Stimulated activated naive CD4-positive, alpha-beta T cell treated with Interleukin-2 at 50 U/mL for 16 hours (primary cell): ENCODE measurements at places on chromosomes 16 and 17.
A peak's percentile ranks its signal among the peaks of the same experiment; 100 is the strongest.

DNA sequence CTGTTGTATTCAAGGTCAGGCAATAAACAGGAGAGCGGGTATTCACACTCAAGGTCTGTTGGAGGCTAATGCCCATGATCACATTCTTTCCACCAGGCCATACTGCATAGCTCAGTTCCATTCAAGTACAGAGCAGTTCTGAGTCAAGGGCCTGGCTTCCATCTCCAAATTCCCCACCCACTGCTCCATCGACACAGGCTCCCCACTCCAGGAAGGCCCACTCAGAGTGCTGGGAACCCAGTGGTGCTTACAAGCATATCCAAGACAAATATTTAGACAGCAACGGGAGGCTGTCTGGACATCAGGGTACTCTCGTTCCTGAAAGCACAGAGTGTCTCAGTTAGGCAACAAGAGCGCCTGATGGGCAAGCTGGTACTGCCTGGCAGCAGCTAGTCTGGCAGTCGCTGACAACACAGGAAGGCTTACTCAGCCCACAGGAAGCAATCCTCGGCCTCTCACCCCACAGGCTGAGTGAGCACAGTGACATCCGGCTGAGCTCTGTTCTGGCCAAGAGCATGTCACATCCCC is 40.9 kb downstream of the RFFL start:
- DNase-seq: peak; percentile 73

- DNase-seq: no peak
Measured at GRCh38 chr17:67696853-67697498, 20.8 kb upstream of the NOL11 start.

DNA sequence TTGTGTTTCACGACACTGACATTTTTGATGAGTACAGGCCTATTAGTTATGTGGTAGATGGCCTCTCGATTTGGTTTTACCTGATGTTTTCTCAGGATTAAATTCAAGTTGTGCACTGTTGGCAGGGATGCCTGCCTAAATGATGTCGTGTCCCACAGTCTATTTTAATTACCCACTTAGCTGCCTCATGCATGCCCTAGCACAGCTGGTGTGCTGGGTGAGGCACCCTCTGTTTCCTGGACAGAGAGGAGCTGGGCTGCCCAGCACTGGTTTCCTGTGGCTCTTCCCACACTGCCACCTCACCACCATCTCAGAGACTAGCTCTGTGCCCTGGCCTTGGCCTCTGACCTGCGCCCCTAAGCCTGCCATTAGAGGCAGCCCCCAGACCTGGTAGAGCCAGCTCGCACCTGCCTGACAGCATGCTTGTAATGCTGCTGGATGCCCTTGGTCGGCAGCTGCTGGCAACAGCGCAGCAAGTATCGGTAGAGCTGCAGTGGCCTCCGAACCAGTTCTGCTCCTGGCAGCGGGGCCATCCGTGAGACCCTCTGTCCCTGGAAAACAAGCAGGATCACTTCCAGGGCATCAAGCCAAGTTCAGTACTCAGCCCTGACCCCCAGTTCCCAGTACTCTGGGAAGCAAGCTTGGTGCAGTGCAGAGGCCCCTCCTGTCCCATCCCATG is 10.9 kb downstream of the LYRM9 start:
- DNase-seq: no peak

GRCh38 chr16:1779741-1780676 is 2.4 kb downstream of the SPSB3 start:
- DNase-seq: no peak

DNA sequence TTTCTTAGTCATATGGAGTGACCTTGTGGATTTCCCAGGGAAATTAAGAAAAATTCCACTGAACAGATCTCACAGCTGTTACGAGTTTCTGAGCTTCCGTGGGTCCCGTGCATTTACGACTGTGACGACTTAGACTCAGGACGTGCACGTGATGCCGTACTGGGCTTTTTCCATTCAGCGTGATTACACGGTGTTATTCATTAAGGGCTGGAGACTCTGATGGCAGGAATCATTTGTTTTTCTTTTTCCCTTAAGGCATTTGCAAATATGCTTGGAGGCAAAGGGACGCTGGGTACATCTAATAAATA is 57.2 kb downstream of the TBC1D16 start:
- no peak for DNase-seq

DNA sequence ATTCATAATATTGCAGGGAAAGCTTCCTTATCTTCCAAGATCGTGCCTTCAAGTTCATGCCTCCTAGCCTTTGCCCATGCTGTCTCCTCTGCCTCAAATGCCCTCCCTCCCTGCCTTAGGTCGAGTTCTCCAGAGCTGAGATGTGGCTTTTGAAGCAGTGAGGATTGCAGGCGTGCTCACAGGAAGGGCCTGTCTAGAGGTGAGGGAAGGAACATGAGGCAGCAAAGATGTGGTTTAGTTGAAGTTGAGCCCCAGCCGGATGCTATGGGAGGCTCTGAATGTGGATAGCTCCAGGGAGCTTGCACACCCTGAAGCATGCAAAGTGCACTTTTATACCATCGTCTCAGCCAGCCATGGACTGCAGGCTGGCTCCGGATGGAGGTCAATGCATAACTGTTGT is 754.6 kb upstream of the EEF2KMT start:
- no peak for DNase-seq
